PC-3 (cell line): ENCODE measurements at places on chromosomes 5 and 9. TPM values are rescaled to one million over a fixed set of nuclear protein-coding genes. Genes with fewer than 3 reads are reported as not detected.

Gene HAPLN1
- total RNA-seq: 7.8 and 11.2 TPM in 2 replicates

Gene CSF1R
- not detected in 2 replicates for total RNA-seq

Gene RASGRF2
- 0.18 TPM in 1 of 2 replicates, not detected in the other for total RNA-seq

Gene ZNF79
- total RNA-seq: 4.9 and 5.8 TPM in 2 replicates

Gene LCN9
- total RNA-seq: not detected in 2 replicates

DNA sequence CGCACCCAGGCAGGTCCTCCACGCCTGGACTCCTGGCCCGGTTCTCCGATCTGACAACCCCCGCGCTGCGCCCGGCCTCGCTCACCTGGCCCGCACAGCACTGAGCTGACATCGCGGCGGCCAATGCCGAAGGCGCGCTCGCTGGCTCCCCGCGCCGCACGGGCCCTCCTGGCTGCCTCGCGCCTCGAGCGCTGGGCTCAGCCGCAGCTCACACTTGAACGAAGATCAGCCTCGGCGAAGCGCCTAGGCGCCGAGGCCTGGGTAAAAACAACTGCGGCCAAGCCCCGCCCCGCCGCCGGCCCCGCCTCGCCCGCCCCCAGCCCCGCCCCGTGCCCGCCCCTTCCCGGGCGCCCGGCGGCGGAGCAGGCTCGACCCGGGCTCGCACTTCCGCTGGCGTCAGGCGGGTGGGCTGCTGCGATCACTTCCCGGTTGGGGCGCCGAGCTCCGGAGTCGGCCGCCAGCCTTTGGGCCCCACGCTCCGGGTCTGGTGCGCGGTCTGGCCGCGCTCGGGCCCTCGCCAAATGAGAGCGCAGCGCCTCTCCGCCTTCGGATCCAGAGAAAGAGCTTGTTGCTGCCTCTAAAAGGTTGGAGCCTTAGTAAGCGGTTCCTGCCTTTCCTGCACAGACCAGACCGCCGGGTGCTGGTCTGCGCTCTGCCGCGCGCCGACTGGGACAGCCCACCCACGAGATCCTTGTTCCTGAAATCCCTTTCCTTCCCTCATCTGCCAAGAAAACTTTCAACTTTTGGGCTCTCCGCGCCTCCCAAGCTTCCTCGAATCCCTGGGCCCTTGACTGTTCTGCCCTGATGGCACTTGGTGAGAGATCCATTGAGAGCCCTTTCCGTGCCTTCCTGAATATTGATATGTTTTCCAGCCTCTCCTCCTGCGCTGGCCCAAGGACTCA, at the start of gene SERINC5:
Gene SERINC5 (minus strand): TSS at position 238 of the 902 bp plus-strand sequence. CDS start 126 bp downstream, at position 112.
- no peaks in the 10 kb centered on the region for H3K36me3 ChIP-seq
- peaks cover 19% of the 10 kb centered on the region for H3K4me1 ChIP-seq
- no peaks in the 10 kb centered on the region for H3K27me3 ChIP-seq
- peak within 1 kb of the TSS; percentile 44 for H3K27ac ChIP-seq

- no peak overlapping the region for H3K4me3 ChIP-seq
- H3K36me3 ChIP-seq: no peaks in the 10 kb centered on the region
- no peak overlapping the region for H3K27ac ChIP-seq
- no peaks in the 10 kb centered on the region for H3K4me1 ChIP-seq
- no peaks in the 10 kb centered on the region for H3K27me3 ChIP-seq
Observed at GRCh38 chr5:72015103-72015548, 92.1 kb upstream of the MAP1B start.

- H3K27ac ChIP-seq: no peak overlapping the region
- no peak overlapping the region for H3K4me3 ChIP-seq
- no peaks in the 10 kb centered on the region for H3K27me3 ChIP-seq
Observed at GRCh38 chr9:82367016-82367415, 378.4 kb downstream of the SPATA31D1 start.

- DNase-seq: no peak
- H3K4me3 ChIP-seq: no peak overlapping the region
- H3K27ac ChIP-seq: no peak overlapping the region
Observed at GRCh38 chr9:27328483-27328882, 31.5 kb upstream of the EQTN start.

- H3K27ac ChIP-seq: no peak overlapping the region
- no peak overlapping the region for H3K4me3 ChIP-seq
- no peaks in the 10 kb centered on the region for H3K27me3 ChIP-seq
Observed at GRCh38 chr5:81019748-81020147, 59.6 kb downstream of the RASGRF2 start.

- H3K4me1 ChIP-seq: peaks cover 38% of the 10 kb centered on the region
- DNase-seq: no peak
- H3K36me3 ChIP-seq: no peaks in the 10 kb centered on the region
- H3K27ac ChIP-seq: peak overlapping the region; percentile 84
- H3K4me3 ChIP-seq: 0 out of 2 replicates have a peak overlapping the region, but pooled peaks have one; percentile 13
- H3K27me3 ChIP-seq: no peaks in the 10 kb centered on the region
Observed at GRCh38 chr9:20557890-20558565, 64.3 kb downstream of the MLLT3 start.

GRCh38 chr5:143413958-143414669, 10.6 kb upstream of the NR3C1 start:
- H3K27me3 ChIP-seq: no peaks in the 10 kb centered on the region
- no peaks in the 10 kb centered on the region for H3K36me3 ChIP-seq
- peaks cover 21% of the 10 kb centered on the region for H3K4me1 ChIP-seq
- H3K27ac ChIP-seq: no peak overlapping the region
- no peak overlapping the region for H3K4me3 ChIP-seq
